Esophagus squamous epithelium (tissue), 5 donors: ENCODE measurements at places on chromosomes 2 and 18.

GRCh38 chr18:24219561-24220317 is 80.9 kb downstream of the CABYR start:
- DNase-seq, result no peak

GRCh38 chr2:118858485-118859156 is 11.2 kb upstream of the EN1 start:
- no peak for DNase-seq

DNA sequence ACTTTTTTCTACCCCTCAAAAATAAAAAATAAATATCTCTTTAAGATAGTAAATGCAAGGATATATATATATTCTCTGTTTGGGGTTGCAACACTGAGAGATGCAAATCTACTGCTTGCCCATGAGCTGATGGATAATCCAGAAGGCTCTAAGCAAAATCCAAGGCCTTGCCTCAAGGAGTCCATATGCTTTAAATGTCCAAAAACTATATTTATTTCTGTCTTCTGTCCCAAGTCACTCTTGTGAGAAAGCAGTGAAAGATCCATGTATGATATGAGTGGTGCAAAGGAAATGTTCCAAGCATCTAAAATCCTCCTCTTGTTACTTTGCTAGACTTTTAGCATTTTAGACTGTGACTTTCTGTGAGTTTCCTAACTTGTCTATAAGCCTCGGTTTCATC is 92.9 kb upstream of the RNF152 start:
- no peak for DNase-seq

DNA sequence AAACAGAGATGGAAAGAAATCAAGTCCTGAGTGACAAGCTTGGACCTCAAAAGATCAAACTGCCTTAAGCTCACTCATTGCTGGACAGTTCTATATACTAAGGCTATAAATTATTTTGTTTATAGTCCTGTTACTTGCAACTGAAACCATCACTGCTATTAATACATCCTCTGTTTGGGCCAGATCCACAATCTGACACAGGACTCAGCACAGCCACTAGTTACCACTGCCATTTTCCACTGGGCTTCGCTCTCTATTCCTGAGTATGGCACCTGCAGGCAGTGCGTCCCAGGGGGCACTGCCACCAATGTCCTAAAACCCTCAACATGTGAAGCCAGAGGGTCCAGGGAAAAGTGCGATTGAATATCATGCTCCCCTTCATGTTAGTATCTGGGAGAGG is 52.3 kb downstream of the CYP26B1 start:
- no peak for DNase-seq

DNA sequence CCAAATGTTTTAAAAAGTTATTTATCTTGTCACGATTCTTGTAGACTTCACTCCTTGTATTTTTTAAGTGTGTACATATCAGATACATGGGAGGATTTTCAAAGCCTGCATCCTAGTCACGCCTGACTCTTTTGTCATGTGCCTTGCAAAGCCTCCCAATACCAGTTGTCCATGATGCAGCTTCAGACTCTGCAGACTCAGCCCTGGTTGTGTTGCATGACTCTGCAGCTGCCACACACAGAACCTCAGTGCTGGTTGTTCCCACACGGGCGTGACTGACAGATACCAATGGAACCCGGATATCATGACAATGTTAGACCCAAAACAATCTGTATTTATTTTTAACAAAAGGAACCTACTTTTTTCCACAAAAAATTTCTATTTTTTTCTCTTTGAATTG is 38.2 kb downstream of the TPO start:
- no peak for DNase-seq

DNA sequence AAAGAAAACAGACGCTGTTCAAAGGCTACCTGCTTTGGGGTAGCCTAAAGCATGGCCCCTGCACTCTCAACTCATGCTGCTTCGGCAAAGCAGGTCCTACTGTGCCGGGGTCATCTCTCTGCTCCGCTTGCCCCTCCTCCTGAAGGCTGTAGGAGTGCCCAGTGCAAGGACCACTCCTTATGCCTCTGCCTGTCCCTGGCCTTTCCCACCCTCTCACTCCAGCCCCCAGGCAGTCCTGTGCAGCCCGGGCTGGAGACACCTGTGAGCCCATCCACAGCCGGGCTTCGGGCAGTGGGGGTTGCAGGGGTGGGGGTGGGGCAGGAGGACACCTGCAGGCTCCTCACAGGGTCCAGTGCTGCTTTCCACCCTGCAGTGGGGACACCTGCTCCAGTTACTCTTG is 69.1 kb downstream of the ACKR3 start:
- no peak for DNase-seq

DNA sequence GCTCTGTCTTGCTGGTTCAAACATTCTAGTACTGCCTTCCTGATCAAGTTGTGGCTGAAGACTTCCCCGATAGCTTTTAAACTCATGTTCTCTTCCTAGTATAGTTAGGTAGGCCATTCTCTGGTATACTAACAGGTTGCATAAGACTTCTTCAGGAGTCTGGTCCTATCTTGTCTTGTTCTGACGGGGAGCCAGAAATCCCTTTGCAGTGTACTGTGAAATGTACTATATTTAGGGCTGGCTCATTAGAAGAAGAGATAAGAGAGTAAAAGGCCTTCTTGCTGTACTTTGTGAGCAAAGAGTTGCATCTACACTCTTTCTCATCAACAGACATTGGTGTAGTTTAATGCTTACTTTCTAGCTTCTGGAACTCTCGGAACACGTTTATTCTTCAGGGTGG is 331.9 kb downstream of the NUP35 start:
- no peak for DNase-seq

GRCh38 chr18:51498085-51498855 is 300.8 kb upstream of the MEX3C start:
- no peak for DNase-seq

DNA sequence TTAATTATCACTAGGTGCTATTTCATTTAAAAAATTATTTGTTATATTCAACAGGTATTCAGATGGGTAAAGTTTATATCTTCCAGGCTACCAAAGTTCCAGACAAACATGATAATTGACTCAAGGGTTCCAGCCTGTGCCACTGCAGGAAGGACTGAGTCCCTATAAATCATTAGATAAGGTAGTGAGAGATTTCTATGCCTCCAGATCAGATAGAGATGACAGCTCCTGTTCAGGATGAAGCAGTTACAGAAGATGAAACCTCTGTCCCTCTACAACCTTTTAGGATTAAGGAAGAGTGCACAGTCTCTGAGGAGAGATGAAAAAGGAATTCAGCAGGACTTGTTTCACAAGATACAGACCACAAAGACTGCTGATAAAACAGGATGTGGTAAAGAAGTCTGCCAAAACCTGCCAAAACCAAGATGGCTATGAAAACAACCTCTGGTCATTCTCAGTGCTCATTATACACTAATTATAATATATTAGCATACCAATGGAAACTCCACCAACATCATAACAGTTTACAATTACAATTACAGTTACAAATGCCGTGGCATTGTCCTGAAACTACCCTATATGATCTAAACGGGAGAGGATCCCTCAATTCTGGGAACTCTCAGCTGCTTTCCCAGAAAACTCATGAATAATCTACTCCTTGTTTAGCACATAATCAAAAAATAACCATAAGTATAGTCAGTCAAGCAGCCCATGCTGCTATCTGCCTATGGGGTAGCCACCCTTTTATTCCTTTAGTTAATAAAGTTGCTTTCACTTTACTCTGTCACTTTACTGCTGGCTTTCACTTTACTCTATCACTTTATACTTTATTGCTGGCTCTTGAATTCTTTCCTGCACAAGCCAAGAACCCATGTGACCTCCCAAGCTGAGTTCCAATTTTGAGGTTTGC is 288.5 kb downstream of the PDE11A start:
- no peak for DNase-seq

DNA sequence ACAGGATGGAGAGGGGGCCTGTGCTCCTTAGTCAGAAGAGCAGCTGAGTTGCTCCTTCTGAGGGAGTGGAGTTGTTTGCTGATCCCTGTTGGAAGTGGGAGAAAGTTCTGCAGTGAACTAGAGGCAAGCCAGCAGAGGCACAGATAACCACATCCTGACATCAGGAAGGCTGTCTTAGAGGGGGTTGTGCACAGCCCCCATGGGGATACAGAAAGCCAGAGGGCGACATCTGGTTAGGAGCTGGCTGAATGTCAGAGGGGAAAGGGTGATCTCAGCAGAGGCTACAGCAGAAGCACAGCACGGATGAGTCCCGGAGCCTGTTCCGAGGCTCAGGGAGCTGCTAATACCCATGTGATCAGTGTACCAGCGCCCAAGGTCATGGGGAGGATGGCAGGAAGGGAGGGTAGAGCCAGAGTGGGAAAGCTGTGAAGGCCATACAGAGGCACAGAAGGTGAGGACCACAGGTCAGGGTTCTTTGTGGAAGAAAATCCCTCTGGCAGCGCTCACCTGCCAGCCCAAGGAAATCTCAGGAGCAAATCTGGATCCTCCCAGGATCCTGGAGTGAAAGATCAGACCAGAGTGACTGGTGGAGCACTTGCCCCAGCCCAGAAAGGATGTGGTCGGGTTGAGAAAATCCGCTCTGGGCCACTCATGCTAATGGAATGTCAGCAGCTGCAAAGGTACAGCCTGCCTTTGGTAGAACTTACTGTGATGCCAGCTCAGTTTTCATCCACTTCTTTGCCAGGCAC is 111.8 kb downstream of the STPG4 start:
- no peak for DNase-seq

DNA sequence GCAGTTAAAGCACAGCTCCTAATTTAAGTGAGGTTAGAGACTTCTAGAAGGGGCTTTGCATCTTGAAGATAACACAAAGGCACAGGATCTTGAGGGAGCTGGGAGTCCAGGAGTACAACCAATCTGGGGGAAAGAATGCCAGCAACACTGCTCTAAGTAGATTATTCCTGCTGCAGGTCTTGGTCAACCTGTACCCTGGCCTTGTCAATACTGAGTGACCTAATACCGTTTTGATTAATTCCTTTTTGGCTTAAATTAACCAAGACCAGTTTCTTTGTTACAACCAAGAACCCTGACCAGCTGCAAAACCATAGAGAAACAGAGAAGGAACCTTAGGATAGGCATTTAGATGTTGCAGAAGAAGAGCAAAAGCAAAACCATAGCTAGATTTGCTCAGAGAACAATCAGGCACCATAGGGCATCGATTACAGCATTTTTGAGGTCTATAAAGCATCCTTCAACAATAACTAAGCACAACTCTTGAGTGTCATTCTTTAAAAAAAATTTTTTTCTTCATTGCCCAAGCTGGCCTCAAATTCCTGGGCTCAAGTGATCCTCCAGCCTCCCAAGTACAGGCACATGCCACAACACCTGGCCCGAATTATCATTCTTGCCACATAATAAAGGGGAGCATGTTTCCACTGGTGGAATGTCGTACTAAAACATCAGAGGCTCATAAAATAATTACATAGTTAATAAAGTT is 6.3 kb downstream of the STARD7 start:
- no peak for DNase-seq

DNA sequence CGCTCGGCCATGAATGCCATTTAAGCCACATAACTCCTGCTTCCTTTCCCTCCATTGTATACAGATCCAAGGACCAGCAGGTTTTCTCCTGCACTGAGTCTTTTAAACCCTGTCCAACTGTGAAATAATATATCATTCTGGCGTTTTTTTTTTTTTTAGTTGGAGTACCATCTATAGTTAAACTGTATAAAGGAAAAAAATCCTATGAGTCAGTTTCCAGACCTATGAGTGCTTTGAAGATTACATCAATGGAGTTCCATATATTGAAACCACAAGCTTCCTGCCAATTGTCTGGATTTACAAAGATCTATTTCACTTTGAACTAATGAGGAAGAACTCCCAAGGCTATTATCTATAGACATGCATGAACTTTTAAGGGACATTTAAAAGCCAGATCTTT is 2.4 kb upstream of the MALT1 start:
- DNase-seq, result no peak

DNA sequence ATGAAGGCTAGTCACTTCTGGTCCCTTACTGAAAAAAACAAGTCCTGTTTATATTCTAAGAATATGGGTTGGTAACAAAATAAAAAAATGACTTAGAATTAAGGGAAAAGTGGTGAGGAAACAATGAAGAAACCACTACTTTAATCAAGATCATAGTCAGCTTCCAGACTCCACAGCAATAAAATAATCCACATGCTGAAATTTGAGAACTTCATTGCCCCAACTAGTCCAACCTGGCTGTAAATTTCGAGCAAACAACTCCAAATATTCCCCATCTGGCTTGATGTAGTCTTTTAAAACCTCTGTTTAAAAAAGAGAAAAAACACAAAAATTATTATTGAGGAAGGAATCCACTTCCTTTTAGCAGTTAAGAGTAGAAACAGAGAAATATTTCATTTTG is 32.5 kb downstream of the METTL4 start:
- DNase-seq, result no peak

GRCh38 chr2:226581661-226582060 is 218.0 kb downstream of the IRS1 start:
- no peak for DNase-seq

- DNase-seq, result no peak
Measured at GRCh38 chr2:135099802-135100483, 47.9 kb downstream of the RAB3GAP1 start.

GRCh38 chr2:67918471-67918870 is 144.3 kb downstream of the C1D start:
- no peak for DNase-seq

DNA sequence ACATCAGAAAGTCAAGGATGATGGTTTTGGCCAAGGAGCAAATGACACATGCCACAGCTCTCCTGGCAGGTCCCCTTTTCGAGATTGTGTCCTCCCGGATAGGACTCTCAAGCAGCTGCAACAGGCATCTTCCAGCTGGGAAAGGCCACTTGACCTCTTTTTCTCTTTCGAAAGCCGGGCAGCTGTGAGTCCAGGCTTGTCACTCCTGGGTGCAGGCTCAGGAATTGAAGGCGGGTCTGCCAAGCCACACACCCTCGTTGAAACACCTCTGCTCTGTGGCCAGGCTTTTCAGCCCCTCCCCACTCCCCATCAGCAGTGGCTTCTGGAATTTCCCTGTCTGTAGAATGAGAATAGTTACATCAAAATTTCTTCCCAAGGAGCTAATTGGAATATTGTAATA is 98.0 kb downstream of the CCDC138 start:
- no peak for DNase-seq

GRCh38 chr18:61546590-61546989 is 213.4 kb downstream of the CDH20 start:
- DNase-seq, result no peak

GRCh38 chr2:68796295-68796905 is 61.8 kb downstream of the ARHGAP25 start:
- no peak for DNase-seq
